ENCODE measurements at places on chromosomes 5 and 9.

GRCh38 chr5:37568893-37569292 is 189.8 kb downstream of the WDR70 start:
- DNase-seq = no peak

DNA sequence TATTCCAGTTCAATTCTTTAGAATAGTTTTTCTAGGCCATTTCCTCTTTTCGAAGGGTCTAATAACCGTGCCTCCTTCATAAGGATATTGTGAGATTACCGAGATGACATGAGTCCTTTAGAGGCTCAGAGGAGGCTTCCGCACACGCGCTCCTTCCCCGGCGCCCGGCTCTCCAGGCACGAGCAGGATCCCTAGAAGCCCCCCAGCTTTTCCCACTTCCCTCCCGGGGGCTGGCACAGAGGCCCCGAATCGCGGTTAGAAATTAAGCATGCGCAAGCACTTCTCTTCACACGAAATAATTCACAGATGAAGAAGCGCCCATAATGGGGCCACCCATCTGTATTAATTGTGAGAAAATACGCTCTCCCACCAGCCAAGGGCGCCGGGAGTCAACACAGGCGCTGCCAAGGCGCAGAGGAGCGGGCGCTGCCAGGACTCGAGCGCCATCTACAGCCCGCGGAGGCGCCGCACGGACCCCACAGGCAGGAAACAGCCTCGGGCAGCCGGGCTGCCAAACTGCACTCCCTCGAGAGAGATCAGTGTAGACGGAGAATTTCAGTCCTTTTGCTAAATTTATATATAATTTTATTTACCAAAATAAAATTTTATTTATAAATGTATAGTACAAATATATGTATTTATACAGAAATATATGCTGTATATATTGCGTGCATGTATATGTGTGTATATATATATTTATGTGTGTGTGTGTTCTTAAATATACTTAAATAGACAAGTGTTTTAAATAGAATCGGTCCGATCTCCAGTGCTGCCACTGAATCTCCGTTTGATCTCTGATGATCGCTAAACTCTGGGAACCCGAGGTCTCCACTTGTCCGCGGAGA is 258.1 kb upstream of the NFIL3 start:
- peak; percentile 20 for DNase-seq

DNA sequence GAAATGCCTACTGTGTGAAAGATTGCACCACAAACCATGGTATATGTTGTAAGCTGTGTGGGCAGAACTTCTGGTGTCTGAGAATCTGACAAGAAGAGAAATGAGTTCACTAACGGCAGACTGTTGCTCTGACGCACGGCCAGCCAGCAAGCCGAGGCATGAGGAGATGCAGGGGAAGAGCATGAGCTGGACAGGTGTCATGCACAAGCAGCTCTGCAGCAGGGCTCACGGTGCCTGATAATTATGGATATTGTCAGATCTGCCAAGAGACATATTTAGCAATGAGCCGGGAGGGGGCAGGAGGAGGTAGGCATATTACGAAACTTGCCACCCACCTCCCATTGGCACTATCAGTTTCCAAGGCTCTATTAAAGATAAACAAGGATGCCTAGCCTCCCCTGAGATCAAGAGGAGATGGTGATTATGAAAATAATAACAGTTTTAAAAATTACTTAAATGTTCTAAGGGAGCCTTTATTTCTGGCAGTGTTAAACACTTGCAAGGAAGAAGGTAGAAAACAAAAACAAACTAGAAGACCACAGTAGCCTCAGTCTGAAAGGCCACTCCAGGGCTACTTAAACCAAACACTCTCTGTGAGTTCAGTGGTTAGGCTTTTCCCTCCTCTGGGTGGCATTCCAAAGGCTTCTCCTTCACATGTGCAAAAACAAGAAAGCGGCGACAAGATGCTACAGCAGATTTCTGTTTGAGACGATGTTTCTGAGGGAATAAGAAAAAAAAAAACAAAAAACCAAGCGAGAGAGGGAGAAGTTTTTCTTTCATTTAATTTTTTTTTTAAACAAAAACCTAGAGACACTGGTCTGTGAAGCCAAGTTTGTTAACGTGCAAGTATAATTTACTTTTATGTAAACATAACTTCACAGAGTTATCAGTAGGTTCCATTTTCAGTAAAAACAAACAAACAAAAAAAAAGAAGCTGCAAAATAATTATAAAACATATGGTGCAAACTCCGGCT is 339.5 kb downstream of the BNC2 start:
- no peak for DNase-seq

- DNase-seq = no peak
Observed at GRCh38 chr9:82600536-82601292, 462.2 kb downstream of the RASEF start.

GRCh38 chr9:136012651-136013050 is 51.5 kb upstream of the UBAC1 start:
- no peak for DNase-seq

DNA sequence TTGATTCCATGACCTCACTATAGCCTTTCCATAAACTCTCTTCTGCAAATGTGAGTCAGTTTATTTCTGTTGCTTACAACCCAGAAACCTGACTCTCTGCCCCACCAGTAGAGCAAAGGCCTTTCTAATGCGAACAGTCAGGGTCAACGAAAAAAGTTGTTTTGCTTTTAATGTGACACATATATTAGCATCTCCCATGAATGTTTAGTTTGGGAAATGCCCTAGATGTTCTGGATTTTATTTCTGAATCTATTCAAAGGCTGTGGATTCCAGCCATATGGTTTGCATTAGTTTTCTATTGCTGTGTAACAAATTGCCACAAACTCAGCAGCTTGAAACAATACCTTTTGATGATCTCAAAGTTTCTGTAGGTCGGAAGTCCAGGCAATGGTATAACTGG is 193.5 kb downstream of the GNA14 start:
- DNase-seq = no peak

GRCh38 chr9:107809871-107810460 is 320.4 kb upstream of the KLF4 start:
- DNase-seq = no peak

DNA sequence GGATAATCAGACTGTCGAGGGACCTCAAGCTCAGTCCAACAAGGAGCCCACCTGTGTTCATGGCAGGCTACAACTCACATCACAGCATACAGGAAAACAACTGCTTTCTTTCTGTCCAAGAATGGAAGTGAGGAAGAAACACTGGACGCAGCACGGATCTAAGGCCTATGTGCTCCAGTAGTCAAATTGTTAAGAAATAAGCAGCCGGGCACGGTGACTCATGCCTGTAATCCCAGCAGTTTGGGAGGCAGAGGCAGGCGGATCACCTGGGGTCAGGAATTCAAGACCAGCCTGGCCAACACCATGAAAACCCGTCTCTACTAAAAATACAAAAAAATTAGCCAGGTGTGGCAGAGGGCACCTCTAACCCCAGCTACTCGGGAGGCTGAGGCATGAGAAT is 427.8 kb downstream of the BNC2 start:
- no peak for DNase-seq

DNA sequence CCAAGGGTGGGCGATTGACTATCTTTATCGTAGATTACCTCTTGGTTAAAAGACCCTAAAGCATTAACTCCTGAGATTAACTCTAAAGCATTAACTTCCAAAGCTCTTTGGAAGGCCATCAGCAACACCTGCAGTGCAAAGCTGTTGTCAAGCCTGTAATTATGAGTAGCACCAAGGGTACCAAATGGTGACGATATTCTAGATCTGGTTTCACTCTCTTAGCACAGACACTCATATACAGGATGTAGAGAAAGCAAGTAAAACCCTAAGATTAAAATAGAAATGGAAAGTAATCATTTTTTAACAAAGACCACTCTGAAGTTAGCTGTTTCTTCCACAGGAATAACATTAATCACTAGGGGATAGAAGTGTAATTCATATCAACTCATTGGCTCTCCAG is 29.9 kb upstream of the TNFSF8 start:
- no peak for DNase-seq

DNA sequence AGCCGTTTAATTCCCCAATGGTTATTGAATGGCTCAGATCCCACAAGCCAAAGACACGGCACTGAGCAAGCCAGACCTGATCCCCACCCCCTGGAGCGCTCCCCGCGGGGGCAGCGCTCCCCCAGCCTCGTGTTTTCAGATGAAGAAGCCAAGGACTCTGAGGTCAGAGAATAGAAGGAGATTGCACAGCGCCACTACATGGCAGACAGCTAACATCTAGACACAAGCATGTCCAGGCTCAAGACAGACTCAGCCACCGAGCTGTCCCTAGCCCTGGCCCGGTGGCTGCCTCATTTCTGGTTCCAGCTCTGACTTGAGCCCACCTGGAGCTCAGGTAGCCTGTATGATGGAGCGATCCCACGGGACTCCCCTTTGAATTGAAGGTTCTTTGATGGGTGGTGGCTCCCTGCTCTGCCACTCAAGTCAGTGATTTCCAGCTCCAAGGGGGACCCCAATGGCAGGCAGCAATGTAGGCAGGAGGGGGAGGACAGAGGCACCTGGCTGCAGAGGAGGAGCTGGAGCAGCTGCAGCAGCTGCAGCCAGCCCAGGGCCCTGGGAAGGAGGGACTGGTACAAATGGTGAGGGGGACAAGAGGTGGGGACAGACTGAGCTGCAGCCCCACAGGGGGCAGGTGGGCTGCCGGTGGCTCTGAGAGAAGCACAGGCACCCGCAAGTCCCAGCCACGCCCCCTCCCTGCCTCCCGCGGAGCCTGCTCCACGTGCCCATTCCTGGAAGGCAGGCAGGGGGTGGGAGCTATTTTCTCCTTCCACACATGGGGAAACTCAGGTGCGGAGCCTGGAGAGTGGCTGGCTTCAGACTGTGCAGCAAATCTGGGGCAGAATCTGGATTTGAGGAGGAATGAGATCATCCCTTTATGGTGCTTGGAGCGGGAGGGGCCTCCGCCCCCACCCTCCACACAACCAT is 40.2 kb downstream of the NTNG2 start:
- no peak for DNase-seq

DNA sequence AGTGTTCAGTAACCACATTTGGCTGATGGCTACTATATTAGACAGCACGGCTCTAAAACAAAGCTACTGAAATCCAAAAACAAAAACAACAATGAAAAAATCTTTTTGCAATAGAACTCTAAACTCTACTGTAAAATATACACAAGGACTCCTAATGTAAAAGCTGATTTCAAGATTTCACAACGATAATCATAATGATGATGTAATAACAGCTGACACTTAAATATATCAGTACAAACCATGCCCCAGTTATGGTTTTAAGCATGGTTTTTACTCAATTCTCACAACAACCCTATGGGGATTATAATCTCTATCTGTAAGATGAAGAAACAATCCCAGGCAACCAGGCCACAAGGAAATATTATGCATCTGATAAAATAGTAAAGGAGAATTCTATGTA is 3.3 kb downstream of the ZNF300 start:
- no peak for DNase-seq

DNA sequence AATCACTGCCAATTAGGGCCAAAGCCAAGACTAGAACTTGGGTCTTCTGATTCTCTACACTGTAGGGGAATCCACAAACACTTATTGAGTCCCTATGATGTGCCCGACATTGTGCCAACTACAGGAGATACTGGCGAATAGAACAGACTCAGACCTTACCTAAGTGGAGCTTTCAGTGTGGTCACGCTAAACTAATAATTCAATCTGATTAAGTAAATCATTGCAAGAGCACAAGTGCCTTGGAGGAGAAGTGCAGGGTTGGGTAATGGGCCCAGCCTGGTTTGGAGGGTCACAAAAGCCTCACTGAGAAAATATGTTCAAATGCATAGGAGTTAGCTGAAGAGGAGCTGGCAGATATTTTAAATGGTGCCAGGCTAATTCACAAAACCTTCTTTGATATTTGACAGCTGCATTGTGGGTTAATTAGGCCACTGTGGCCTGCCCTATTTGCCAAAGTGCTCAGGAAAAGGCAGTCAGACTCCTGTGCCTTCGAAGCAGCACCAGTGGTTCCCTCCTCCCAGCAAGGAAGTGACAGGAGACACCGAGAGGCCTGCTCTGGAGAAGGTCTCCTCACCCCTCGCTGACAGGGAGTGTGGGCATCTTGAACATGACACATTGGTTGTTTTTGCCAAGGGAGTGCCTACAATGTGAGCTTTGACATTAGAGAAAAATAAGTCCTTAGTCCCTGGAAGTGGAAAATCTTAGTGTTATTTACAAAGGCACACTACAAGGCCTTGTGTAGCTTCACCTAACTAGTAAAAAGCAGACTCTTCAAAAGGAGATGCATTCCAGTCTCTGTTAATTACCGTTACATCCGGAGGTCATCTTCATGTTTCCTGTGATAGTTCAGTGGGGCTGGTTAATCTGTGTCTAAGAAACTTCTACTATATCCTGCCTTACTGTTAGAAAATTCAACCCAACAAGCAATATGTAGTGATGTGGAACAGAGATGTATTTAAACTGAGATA is 24.1 kb upstream of the TRAF1 start:
- no peak for DNase-seq

- DNase-seq = no peak
Observed at GRCh38 chr9:14327036-14327435, 13.1 kb upstream of the NFIB start.

DNA sequence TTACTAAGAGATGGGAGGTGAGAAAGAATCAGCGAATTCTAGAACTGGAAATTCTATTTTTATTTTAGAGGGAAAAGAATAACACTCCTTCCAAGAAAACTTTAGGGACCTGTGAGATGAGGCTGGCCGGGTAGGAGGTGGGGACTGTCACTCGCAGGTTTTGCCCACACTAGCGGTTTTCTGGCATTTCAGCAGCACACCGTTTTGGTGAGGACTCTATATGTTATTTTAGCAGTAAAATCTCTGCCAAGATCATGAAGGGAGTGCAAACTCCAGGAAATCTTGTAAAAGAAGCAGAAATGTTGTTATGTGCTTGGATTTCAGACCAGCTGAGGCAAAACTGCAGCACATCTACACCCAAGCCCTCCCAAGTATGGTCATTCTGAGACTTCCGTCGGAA is 470.6 kb downstream of the PSAT1 start:
- no peak for DNase-seq

DNA sequence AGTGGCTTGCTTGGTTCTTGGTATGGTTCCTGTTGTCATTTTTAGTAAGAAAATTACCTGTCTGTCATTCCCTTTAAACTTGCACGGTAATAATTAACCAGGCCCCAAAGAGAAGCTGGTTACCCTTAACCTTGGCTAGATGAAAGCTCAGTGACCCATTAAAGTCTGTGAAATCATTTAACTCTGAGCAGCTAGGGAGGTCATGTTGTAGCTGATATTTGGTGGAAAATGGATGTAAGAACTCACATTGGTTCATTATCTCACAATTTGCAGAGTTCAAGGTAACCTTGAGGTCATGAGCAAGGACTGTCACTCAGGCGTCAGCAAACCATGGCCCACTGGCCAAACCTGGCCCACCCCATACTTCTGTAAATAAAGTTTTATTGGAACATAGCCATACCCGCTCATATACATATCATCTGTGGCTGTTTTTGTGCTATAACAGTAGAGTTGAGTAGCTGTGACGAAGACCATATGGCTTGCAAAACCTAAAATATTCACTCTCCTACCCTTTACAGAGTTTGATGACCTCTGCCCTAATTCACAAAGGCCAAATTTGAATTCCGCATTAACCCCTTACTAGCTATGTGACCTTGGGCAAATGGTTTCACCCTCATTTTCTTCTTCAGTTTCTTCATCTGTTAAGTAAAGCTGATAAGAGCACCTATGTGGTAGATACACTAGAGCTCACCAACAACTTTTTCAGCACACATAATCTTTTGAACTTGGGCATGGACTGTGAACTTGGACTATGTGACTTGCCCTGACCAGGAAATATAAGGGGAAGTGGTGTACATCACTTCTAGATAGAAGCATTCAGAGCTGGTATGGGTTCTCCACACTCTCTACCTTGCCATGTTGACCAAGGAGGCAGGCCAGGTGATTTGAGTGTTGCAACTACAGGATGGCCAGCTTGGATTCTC is 61.5 kb upstream of the CPEB4 start:
- DNase-seq = no peak

Data from stimulated activated CD4-positive, alpha-beta T cell treated with anti-CD3 and anti-CD28 coated beads, Interleukin-2, amount 100 ng/mL, for 4 hours (primary cell).